ENCODE measurements at places on chromosomes 11 and 22.

DNA sequence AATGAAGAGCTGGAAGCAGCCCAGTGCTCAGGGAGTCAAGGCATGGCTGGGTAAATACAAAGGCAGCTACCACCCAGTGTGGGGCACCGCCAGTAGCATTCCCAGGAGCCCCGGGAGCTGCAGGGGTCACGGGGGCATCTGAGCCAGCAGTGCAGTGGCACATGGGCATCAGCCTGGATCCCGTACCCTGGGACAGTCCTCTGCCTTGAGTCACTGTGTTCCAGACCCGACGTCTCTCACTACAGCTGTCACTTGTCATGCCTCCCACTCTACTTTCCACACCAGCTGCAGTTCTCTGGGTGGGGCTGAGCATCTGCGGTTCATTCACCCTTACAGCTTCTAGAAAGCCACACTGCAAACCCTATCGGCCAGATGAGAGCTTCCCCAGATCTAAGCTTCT, 29.6 kb downstream of the DHCR7 start:
- no peak for DNase-seq

DNA sequence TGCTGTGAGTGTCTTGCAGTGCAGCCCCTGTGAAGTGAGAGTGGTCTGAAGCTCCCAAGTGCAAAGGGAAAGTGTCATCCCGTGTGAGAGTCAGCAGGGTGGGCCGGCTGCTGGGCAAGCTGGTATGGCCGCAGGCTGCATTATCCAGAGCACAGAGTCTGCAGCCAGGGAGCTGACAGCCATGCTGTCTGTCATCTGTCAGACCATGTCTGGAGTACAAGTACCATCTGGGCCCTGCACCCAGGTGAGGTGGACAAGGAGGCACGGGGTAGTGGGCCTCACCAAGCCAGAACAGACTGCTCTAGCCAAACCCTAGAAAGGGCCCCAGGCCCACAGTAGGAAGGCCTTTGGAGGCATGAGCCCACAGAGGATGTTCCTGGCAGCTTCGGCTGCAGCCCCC, 20.2 kb downstream of the LMO1 start:
- DNase-seq, result no peak

DNA sequence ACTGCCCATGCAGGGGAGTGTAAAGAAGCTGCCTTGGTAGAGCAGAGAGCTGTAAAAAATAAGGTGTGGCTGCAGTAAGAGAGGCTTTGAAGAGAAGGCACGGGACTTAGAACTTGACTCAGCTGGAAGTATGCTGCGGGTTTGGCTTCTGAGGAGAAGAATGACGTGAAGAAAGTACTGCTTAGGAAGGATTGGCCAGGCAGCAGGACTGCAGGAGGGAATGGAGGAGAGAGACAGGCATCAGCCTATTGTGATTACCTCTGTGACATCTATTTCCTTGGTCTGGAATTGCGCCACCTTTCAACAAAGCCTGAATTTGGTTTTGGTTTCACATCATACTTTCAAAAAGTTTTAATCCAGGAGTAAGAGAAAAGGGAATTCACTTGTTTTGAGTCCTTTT, 22.5 kb downstream of the PRRG4 start:
- no peak for DNase-seq

DNA sequence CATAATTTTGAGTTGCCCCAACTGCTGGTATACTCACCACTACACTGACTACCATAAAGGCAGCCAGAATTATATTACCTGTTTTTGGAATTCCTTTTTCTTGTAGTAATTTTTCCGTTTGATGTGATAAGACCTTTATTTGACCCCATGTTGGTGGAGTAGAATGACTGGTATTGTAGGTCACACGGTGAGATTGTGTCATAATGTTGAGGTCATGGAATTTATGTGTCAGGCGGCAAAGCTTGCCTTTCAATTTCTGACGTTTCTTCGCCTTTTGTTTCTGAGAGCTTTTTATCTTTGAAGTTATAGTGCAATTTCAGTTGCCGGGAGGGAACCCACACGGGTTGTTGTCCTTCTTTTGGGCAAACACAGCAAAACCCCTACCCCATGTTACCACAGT, 13.0 kb downstream of the OR52K1 start:
- no peak for DNase-seq

GRCh38 chr11:71425409-71425808, 22.8 kb downstream of the DHCR7 start:
- DNase-seq, result no peak

DNA sequence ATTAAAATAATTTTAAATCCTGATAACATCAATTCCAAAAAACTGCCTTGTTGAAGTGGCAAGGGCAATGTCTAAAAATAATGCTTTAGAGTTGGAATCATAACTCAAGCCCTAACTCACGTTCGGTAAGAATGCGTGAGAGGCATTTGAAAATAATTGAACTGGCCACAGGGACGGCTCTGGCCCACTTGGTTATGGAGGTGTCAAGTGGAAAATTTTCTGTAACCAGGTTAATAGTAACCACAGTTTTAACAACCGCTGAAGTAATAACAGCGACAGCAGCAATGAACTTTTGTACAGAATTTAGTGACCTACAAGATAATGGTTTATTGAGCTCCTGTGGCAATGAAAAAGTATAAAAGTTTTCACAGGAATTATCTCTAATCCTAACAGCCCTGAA, 79.4 kb downstream of the ETS1 start:
- DNase-seq, result no peak

GRCh38 chr11:695288-695537, 191 bp upstream of the DEAF1 start:
- no peak for DNase-seq

- no peak for DNase-seq
These were observed 32.1 kb downstream of the APOL1 start for GRCh38 chr22:36285017-36285416.

GRCh38 chr22:37325039-37325395, 42.7 kb downstream of the CYTH4 start:
- DNase-seq, result no peak

DNA sequence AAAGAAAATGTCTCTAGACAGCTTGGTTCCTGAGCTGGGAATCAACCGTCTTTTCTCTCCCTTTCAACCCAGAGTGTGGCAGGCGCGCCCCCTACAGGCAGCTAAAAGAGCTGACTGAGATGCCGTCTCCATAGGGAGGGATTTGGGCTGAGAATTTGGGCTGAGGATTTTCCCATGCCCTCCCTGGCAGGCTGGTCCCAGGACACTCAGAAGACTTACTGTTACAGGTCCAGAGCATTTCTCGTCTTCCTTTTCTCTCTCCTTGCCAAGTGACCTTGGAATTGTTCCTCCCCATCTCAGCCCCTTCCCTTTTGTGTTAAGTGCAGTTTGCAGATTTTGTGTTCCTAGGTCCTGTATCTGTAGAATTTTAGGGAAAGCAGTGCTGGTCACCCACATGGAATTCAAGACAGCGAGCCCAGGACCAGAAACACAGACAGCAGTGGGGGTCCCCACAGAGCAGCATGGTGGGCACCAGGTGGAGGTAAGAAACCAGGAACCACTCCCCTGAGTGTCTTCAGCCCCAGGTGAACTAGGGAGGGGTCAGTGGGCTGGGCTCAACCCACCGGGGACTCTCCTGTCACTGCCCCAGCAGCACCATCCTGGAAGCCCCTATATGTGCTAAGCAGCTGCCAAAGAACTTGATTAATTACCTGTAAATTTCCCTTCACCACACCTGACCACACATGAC, 9.9 kb upstream of the IGLL5 start:
- peak; percentile 73 for DNase-seq

DNA sequence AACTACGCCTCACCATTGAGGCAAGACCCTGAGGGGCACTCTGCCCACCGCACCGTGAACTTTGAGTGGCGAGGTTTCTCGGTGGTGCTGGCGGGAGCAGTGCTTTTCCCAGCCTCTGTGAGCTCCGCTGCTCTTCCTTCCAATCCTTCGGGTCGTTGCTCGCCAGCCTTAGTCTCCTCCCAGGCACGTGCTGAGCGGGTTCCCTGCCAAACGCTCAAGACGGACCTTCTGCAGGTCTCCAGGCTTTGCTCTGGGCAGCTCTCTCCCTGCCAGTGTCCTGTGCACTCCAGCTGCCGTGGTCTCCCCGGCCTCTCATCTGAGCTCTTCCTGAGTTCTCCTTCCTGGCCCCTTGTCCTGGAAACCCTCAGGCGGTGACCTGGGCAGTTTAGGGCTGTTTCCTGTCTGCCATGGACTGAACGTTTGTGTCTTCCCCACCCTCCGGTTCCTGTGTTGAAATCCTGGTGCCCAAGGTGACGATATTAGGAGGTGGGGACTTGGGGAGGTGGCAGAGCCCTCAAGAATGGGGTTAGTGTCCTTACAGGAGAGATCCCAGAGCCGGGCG, 11.2 kb upstream of the MUC6 start:
- no peak for DNase-seq

DNA sequence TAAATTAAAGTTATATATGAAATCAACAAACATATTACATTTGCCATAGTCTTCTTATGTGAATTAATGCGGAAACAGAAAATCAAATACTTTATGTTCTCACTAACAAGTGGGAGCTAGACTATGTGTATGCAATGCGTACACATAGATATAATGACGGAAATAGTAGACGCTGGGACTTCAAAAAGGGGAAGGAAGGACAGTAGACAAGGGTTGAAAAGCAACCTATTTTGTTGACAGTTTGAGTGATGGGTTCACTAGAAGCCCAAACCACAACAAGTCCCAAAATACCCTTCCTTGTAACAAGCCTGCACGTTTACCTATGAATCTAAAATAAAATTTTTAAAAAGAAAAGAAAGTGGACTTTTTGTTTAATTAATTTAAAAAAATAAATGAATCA, 430.8 kb upstream of the CNTN5 start:
- no peak for DNase-seq

DNA sequence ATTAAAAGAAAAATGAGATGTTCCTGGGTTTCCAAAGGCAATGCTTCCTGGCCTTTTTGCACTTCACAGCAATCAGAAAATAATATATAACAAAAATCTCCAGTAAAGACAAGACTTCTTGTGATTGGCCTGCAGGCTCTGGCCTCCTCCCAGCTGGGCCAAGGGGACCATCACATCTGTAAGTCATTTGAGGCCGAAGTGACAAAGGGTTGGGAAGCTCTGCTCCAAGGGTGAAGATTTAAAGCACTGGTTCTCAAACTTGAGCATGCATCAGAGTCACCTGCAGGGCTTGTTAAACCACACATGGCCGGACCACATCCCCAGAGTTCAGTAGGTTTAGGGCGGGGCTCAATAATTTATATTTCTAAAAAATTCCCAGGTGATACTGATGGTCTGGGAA, 32.1 kb downstream of the ARFGAP2 start:
- DNase-seq, result no peak

DNA sequence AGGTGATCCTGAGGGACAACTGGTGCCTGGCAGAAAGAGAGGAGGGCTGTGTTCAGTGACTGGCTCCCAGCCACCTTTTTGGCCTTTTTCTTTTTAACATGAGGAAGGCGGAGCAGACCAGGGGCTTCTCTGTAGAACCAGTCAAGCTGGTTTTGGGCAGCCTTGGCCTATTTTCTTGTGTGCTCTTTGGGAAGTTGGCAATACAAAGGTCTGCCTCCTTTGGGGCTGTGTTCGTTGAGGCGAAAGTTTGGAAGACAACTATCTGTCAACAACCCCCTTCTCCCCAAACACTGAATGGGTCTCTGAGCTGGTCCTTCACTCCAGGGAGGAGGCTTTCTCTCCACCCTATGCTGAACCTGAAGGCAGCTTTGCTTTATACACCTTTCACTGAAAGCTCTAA, 8.5 kb downstream of the MARK2 start:
- no peak for DNase-seq

GRCh38 chr11:67344264-67344663, 9.1 kb downstream of the POLD4 start:
- DNase-seq, result no peak

DNA sequence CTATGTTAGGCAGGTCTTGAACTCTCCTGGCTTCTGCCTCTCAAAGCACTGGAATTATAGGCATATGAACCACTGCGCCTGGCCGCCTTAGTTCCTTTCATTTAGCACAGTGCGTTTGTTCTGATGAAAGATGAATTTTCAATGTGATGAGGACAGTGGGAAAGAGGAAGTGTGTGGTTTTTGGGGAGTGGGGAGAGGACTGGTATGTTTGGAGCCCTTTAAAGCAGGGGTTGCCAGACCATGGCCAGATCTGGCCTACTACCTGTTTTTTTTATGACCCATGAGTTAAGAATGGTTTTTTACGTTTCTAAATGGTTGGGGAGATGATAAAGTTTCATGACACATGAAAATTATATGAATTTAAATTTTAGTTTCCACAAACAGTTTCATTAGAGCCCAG, 12.5 kb downstream of the ATXN10 start:
- no peak for DNase-seq

DNA sequence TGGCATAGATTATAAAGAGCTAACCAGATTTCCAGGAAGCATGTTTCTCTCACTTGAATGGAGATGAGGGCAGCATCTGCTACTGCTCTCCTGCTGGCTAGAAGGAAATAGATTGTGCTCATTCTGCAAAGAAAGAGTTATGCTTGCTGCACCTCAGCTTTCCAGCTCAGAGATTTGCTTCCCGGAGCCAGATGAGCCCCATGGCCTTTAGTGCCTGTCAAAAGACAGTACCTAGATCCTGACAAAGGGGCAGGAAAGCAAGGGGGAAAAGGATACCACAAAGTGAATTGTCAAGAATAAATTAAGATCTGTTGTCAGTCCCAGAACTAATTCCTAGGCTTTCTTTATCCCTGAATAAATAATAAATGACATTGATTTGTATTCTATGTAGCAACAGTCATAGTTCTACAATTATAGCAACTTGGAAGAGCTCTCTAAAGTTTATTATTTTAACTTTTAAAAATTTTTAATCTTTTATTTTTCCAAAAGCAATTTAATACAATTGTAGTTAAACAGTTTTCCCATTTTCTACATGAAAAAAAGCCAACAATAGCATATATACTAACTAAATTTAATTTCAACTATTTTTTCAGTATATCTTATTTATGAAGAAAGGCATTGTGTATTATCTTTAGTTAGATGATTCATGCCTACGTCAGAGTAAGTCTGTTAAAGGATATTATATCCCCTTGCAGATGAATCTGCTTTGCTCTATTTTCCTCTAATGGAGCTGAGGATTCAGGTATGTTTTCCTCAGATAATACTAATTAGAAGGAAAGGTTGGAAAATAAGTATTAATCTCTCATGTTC, 306.1 kb upstream of the DDI1 start:
- no peak for DNase-seq

GRCh38 chr11:119218141-119218878, 12.2 kb downstream of the CBL start:
- no peak for DNase-seq

- DNase-seq, result no peak
These were observed 163.1 kb downstream of the ETS1 start for GRCh38 chr11:128424271-128424711.

GRCh38 chr11:16002942-16003341, 353.4 kb downstream of the SOX6 start:
- no peak for DNase-seq

- no peak for DNase-seq
These were observed 6.6 kb upstream of the EXT2 start for GRCh38 chr11:44088871-44089270.

DNA sequence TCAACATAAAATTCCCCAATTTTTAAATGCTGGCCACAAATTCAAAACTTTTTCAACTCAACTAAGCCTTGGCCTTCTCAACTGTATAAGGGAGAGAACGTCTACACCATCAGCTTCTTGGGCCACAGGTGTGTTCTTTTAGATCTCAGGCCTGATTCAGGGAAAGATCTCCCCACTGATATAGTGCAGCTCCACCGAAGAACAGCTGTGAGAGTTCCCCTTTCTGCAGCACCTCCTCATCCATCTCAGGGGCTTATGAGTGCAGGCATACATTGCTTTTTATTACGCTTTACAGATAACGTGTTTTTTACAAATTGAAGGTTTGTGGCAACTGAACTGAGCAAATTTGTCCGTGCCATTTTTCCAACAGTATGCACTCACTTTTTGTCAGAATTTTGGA, 8.0 kb upstream of the CD82 start:
- no peak for DNase-seq

- no peak for DNase-seq
These were observed 8.5 kb upstream of the SH3BP1 start for GRCh38 chr22:37630839-37631435.

Data from activated CD8-positive, alpha-beta memory T cell treated with anti-CD3 and anti-CD28 coated beads for 1 hour (primary cell).